ENCODE measurements at places on chromosomes 2 and 18.

DNA sequence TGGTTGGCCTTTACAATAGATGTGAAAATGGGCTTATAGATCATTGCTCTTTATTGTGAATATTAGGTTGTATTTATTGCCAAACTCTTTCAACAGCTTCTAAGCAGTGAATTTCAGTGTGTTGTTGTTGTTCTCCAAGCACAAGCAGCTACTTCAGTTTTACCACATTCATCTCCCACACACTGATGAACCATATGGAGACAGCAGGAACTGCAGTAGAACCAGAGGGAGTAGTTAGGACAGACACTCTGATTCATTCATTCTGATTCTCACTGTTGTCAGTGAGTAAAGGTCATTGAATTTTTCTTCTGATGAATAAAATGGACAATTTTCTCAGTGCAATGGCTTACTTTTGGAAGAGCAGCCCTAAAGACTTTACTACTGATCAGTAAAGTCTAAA is 40.2 kb downstream of the CCDC74A start:
- no peak for DNase-seq

DNA sequence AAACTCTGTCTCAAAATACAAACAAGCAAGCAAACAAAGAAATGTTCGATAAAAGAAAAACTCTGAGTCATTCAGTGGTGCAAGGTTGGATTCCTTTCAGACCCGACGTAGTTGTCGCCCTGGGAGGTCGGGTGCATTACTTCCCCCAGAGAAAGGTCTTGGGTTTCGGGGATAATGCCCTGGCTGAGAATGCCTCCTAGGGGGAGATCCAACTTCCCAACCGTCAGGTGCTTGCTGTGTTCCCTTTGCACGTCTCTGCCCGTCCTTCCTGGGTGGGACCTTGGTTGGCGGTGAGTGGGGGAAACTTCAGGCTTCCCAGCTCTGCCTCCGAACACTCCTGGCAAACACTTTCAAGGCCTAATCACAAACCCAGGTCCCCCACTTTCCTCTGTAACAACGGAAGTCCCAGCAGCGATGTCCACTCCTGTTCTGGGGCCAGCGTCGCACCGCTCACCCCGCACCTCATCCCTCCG is 609 bp downstream of the TPGS2 start:
- peak; percentile 55 for DNase-seq

GRCh38 chr18:58443671-58444070 is 185.2 kb downstream of the ALPK2 start:
- no peak for DNase-seq

- no peak for DNase-seq
Observed at GRCh38 chr2:223744580-223744979, 92.8 kb downstream of the AP1S3 start.

- no peak for DNase-seq
Observed at GRCh38 chr18:46676182-46676835, 19.3 kb upstream of the LOXHD1 start.

- no peak for DNase-seq
Observed at GRCh38 chr2:11773111-11773510, 26.7 kb downstream of the LPIN1 start.
